ENCODE measurements at places on chromosomes 5 and 9. TPM values are rescaled to one million over a fixed set of nuclear protein-coding genes. Genes with fewer than 3 reads are reported as not detected.

- DNase-seq = no peak
Observed at GRCh38 chr5:128636361-128636760, 98.3 kb upstream of the FBN2 start.

DNA sequence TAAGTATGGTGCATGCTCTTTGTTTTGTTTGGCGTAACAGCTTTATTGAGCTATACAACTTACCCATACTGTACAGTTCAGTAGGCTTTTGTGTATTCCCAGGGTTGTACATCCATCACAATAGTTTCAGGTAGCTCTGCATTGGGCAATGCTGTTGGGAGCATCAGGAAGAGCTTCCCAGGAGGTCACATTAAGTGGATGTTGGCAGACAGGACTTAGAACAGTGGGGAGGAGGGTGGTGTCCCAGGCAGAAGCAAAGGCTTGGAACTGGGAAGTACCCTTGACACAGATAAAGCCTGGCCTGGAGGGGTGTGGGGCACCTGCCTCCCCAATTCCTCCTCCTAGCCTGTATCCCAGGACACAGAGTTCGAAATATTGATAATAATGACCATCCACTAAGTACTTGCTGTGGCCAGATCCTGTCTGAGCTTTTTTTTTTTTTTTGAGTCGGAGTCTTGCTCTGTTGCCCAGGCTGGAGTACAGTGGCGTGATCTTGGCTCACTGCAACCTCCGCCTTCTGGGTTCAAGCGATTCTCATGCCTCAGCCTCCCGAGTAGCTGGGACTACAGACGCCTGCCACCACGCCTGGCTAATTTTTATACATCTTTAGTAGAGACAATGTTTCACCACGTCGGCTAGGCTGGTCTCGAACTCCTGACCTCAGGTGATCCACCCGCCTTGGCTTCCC lies 1.3 kb downstream of the BBLN start:
- DNase-seq = no peak

- no peak for DNase-seq
Observed at GRCh38 chr9:101527066-101527465, 6.6 kb upstream of the RNF20 start.

DNA sequence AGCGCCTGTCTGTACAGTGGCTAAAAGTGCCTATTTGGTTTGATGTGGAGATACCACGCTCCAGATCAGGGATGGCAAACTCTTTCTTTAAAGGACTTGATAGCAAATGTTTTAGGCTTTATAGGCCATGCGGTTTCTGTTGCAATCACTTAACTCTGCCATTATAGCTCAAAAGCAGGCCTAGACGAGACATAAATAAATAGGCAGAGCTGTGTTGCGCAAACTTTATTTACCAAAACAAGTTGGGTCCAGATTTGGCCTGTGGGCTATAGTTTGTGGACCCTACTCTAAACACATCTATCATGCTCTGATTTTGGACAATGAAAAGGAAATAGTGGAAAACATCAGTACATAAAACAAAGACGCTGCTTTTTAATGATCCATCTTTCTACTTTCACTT lies 79.2 kb downstream of the PTCH1 start:
- DNase-seq = no peak

GRCh38 chr5:81401266-81401665 lies 7.3 kb upstream of the ACOT12 start:
- DNase-seq = no peak

- DNase-seq = no peak
Observed at GRCh38 chr9:27047136-27047535, 41.7 kb upstream of the LRRC19 start.

DNA sequence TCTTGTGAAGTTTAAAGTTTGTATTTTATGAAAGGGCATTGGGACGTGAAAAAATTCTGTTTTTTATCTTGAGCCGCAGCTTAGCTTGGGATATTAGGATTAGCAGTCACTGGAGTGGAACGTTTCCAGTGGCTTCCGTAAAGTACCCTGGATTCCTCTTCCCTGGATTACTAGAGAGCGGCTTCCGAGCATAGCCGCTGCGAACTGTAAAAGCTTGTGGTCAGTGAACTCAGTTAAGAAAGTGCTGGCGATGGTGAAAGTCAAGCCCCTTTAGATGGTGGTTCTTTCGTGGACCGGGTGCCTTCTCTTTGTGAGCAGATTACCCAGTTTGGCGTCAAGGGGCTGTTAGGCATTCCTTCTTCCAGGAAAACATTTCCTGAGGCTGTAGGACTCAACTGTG lies 168.1 kb downstream of the KDM4C start:
- DNase-seq = no peak

DNA sequence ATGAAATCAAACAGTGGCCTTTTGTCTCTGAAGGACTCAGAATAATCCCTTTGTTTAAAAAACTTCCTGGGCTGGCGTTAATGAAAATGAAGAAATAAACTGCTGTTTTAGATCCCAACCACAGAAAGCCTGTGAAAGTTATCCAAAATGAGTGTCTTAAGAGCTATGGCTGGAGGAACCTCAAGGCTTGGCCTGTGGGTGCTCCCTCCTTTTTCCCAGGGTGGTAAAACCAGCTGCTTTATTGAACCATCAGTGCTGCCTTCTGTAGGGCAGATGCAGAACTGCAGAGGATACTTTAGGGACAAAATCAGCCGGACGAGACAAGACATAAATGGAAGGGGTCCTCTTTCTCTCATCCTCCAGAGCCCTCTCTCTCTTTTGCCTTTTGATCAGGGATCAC lies 100.9 kb downstream of the SMARCA2 start:
- DNase-seq = no peak

AK8 gene
- total RNA-seq = 1.3 TPM

C5orf58 gene
- total RNA-seq = not detected

DNA sequence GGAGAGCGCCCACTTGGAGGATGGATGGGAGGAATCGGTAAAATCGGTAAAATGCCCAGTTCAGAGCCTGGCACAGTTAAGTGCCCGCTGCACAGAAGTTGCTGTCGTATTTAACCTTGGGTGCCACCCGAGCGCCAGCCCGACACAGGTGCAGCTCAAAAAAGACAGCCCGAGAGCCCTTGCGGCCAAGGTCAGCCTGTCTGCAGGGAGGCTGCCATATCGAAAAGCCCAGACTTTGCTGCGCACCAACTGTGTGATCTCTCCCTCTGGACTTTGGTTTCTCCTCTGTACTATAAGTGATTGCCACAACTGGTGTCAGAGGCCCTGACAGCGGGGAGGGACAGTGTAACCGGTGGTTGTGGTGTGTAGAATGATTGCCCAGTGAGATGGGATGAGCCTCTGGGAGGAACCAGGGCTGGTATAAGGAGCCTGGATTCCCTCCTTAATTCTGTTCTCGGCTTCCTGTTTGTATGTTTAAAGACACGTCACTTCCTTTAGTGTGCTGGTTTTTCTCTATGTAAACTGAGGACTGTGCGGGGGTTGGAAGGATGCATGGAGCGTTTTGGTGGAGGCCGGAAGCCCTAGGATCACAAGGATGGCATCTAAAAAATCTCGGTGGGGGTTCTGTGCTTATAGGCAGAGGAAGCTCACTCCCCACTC lies 792 bp downstream of the NTMT1 start:
- DNase-seq = no peak

All from posterior vena cava (tissue), 2 donors.